ENCODE measurements at places on chromosomes 12 and 14.

DNA sequence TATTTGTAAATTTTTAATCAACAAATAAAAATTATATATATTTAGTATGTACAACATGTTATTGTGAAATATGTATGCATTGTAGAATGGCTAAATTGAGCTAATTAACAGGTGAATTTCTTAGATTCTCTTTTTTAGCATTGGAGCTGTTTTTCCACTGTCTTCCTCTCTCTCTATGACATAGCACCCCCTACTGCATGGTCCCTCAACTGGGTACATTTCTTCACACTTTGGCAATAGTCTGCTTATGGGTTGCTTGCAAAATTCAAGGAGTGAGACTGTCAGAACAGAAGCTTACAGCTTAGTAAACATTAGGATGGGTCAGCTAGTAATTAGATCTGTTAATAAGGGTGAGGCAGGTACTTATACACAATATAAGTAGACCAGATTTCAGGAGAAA is 658.5 kb upstream of the MGAT4C start:
- no peak for DNase-seq

DNA sequence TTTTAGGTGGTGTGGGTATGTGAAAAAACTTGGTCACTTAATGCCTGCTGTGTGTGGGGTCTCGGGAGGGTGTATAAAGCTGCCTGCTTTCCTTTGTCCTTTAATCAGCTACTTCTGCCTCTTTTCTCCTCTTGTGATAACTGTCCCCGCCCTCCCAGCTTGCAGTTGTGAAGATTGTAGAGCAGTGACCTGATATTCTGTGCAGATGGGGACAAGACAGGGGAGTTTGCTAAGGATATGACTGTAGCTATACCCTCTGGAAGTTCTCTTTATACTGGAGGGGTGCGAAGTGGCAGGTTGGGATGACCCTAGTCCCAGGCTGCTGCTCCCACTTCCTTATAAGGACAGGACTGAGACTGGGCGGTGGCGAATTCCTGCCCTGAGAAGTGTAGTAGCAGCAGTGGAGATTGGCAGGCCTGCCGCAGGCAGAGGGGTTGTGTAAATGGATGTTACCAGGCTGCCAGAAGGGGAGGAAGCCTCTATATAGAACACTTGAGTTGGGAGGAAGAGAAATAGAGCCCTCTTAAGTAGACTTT is 835 bp downstream of the MYL6 start:
- DNase-seq, result no peak

- no peak for DNase-seq
These were observed 47.9 kb downstream of the SYNE3 start for GRCh38 chr14:95468448-95469133.

DNA sequence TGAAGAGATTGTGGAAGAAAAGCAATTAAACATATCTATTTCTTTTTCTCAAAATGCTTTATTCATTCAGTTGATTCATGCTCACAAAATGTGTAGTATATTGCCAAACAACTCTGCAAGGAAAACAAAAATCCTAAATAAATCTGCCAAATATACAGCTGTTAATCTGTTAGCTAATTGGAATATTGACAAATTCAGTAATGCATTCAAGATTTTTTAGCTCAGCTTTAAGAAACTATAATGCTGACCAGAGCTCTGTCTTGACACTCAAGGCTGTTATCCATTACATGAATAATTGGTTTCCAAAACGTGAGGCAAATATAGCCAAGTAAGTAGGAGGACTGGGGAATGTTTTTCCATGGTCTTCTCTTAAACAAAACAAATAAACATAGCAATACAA is 146.8 kb downstream of the TMTC2 start:
- no peak for DNase-seq

- no peak for DNase-seq
These were observed 194.9 kb downstream of the PPFIA2 start for GRCh38 chr12:81564237-81564636.

DNA sequence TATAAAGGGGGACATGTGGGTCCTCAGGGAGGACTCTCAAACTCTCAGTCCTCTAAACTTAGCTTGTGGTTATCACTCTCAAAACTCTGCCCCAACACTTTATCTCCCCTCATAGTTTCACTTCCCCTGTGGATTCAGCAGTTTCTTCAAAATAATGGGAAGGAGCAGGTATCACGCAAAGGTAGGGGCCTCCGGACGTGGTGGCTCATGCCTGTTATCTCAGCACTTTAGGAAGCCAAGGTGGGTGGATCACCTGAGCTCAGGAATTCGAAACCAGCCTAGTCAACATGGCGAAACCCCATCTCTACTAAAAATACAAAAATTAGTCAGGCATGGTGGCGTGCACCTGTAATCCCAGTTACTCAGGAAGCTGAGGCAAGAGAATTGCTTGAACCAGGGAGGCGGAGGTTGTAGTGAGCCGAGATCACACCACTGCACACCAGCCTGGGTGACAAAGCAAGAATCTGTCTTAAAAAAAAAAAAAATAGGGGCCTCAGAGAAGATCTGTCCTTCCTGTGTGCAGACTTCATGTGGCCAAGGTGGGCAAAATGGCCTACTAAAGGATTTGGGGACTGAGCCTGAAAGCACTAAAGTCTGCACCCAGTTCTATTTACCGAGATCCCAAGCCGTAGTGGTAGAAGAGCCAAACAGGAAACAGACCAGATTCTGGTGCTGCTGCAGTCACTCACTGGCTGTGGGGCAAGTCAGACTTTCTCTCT is 6.4 kb downstream of the ITGB7 start:
- DNase-seq, result no peak
